ENCODE measurements at places on chromosomes 5 and 9. TPM values are rescaled to one million over a fixed set of nuclear protein-coding genes. Genes with fewer than 3 reads are reported as not detected.

The ENG gene
- 117 TPM for total RNA-seq

The C8G gene
- total RNA-seq = 1.2 TPM

The LIFR gene
- 52.8 TPM for total RNA-seq

The CCDC183 gene
- 0.99 TPM for total RNA-seq

DNA sequence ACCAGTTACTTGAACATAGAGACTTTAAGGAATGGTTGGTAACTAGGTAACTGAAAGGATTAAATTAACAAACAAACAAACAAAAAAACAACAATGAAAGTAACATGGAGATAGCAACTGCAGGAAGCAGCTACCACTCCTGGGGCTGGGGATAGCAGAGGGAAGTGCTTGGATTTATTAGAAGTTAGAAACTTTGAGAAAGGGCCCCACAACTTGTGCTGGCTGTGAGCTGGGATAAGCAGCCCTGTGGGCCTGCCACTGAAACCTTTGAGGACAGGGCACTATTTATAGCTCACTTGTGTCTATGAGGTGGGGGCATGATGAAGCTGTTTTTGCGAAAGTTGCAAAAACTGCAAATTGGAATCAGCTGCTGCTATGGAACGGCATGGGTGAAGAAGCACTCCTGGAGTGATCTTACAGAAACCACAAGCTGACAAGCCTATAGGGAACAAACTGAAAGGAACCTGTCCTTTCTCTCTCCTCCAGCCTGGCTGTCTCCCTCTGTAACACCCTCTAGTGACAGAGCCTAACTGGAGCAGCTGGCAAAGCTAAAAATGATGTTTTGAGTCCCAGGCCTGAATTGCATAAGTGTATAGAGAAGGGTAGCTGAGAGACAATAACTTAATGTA lies 91.4 kb upstream of the RANBP6 start:
- H3K4me1 ChIP-seq = peaks cover 14% of the 10 kb centered on the region
- DNase-seq = peak; percentile 35
- H3K27me3 ChIP-seq = no peaks in the 10 kb centered on the region
- peak overlapping the region; percentile 74 for H3K27ac ChIP-seq

GRCh38 chr5:78364005-78364404 lies 3.6 kb downstream of the SCAMP1 start:
- no peaks in the 10 kb centered on the region for H3K36me3 ChIP-seq
- DNase-seq = no peak

DNA sequence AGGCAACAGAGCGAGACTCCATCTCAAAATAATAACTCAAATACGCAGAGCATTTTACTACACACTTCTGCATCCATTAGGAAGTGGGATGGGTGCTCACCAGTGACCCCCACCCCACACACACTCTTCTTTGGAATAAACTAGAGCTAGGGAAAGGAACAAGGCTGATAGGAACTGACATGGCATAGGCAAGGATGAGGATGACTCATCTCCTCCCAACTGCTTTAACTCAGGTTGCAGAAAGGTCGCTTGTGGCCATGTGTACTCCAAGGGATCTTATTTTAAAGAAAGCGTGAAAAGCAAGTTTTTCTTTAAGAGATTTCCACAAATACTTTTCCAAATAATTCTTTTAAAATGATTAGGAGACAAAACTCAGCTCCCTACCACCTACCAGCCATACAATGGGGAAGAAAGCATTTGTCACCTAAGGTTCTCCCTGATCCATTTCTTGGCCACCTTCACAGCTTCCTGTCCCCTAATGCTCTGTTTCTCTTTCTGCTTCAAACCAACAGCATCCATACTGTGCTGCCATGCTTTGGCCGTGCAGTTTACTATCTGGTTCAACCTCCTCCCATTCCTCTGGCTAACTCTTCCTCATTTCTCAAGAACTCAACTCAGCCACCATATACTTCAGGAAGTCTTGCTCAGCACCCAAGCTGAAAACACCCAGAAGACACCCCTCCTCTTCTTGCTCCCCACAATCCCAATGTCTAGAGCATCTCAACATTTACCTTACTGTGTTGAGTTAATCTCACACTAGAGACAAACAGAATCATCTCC lies 211.9 kb downstream of the ACTL7B start:
- no peaks in the 10 kb centered on the region for H3K27me3 ChIP-seq
- no peaks in the 10 kb centered on the region for H3K4me1 ChIP-seq
- H3K27ac ChIP-seq = no peak overlapping the region
- H3K4me3 ChIP-seq = no peak overlapping the region

GRCh38 chr5:140992828-140993227 lies 26.6 kb downstream of the PCDHAC2 start:
- H3K27ac ChIP-seq = no peak overlapping the region
- no peak for DNase-seq
- H3K4me1 ChIP-seq = no peaks in the 10 kb centered on the region
- H3K27me3 ChIP-seq = no peaks in the 10 kb centered on the region

DNA sequence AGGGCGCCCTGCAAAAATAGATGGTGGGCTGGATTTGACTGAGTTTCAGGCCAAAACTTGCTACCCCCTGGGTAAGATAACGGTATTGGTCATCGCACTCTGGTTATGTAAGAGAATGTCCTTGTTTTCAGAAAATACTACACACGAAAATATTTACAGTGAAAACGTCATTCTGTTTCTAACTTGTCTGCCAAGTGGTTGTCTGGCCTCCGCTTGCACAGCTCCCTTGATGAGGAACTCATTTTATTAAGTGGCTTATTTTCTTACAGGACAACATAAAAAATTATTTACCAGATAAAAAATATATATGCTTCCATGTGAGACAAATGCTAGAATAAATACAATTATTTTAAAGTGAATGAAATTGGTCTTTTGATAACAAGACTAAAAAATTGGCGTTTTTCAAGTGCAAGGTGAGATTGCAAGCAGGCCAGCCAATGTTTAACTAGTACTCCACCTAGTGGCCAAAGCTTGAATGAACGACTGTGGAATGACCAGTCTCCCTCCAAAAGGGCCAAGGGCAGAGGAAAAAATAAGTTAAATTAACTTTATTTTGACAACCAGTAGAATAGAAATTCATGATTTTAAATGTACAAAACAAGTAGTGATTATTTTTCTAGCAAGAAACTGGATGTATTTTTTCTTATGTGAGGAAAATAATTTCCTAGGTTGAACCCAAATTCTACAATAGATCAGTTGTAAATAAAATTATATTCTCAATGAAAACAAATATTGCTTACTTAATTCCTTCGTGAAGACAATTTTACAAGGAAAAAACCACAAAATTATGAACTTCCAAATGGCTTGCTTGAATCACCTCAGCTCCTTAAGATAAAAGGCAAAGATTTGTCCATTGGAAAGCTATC lies 93.2 kb downstream of the ZFAND5 start:
- DNase-seq = no peak
- no peak overlapping the region for H3K4me3 ChIP-seq
- H3K27ac ChIP-seq = no peak overlapping the region
- no peaks in the 10 kb centered on the region for H3K27me3 ChIP-seq
- H3K36me3 ChIP-seq = no peaks in the 10 kb centered on the region
- H3K4me1 ChIP-seq = no peaks in the 10 kb centered on the region

DNA sequence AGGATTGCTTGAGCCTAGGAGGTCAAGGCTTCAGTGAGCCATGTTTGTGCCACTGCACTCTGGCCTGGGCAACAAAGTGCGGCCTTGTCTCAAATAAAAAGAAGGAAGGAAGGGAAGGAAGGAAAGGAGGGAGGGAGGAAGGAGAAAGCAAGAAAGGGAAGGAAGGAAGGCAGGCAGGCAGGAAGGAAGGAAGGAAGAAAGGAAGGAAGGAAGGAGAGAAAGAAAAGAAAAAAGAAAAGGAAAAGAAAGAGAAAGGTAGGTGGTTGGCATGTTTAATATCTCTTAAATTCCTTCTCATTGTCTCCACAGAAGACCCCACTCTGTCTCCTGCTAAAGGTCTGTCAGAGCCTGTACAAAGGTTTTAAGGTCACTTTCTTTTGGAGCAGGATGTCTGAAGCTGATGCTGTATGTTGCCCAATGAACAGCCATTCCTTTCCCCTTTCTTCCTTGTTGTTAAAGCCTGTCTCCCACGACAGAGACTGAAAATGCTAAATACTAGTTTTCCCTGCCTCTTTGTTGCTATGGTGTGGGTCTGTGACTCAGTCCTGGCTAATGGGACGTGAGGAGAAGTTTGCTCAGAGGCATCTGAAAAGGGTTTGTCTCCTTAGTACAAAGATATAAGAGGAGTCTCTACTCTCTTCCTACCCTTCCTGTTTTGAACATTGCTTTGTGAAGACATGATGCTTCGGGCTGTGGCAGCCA lies 213.3 kb downstream of the PCSK1 start:
- H3K27ac ChIP-seq = no peak overlapping the region
- no peak overlapping the region for H3K4me3 ChIP-seq
- DNase-seq = no peak
- H3K4me1 ChIP-seq = no peaks in the 10 kb centered on the region

DNA sequence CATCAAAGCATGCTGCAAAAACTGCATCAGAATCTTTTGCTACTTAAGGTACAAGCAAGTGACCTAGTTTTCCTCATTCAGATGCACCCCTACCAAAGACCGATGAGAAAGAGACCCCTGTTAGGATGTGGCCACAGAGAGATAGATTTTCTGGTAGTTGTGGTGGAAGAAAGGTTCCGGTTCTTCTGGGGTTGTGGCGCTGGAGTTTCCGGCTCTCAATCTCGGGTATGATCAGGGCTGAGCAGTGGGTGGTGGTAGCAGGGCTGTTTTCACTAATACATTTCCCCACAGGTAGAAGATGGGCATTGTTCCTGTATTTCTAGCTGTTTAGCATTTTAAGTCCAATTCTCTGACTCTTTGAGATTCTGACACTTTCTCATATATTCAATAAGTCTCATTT lies 58.4 kb downstream of the PCSK1 start:
- H3K27ac ChIP-seq = no peak overlapping the region
- H3K4me3 ChIP-seq = no peak overlapping the region
- no peak for DNase-seq
- H3K4me1 ChIP-seq = no peaks in the 10 kb centered on the region
- H3K27me3 ChIP-seq = no peaks in the 10 kb centered on the region
